ENCODE measurements at places on chromosomes 2 and 18.

DNA sequence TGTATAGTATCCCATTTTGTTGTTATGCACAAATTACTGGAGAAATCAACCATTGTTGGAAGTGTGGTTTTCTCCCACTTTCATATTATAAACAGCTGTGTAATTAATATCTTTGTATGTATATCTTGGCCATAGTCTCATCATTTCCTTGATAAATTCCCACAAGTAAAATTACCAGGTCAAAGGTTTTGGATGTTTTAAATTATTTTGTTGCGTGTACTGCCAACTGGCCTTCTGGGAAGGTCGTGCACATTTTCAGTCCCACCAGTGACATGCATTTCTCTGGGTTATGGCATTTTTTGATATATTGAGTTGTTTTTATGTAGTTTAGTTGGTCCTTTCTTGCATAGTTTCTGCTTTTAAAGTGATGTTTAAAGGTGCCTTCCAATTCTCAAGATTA is 41.5 kb downstream of the TSHZ1 start:
- no peak for DNase-seq

GRCh38 chr2:120769076-120769786 is 33.6 kb downstream of the GLI2 start:
- DNase-seq = no peak

DNA sequence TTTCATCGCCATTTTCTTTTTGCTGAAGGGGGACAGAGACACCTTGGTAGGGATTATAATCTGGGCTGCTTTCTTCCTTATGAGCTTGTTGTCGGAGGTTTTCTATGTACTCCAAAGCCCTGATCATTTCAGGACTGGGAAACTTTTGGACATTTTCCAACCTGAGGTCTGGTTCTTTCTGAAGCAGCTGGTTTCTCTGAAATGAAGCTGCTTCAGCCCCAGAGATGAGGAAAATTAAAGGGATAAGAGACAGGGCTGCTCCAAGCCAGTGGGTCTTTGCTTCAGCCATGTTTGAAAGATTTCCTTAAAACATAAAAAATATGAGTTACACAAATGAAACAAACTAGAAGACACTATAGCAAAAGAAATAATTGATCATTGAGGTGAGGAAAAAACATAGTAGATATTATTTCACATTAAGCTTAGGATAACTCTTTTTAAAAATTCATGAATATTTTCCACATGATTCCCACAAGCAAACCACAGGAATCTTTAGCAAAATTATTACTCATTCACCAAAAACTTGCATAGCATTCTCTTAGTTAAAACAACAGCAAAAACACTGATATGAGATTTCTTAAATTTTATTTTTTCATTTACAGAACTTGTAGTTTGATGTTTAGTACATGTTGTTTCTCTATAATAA is 3.0 kb downstream of the SCG2 start:
- DNase-seq = no peak

DNA sequence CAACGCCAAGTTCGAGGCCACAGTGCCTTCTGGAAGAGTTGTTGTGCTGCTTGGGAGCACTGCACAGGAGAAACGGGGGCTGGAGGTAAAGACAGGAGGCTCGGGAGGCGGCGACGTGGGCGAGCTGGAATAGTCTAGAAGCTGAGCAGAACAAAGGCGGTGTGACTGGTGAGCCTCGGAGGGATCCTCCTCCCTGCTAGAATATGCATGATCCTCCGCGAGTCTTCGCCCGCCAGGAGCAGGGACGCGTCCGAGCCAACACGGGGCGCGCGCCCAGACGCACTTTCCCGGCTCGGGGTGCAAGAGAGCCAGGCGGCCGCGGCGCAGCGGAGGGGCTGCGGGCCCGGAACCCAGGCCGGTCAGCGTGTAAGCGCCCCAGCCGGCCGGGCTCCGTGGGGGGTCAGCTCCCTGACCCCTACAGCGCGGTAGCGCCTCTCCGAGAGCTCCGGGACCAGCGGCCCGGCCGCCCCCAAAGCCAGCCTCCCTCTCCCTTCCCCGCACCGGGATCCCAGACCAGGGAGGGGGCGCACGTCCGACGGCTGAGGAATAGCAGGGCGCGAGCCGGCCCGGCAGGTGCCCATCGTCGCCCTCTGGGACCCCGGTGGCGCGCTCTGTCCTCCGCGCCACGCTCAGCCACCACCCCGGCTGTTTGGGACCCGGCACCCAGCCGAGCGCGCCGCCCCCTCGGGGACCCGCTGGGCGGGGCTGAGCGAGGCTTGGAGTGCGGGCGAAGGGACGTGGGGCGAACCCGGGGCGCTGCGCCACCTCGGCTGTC is 62.5 kb downstream of the GNAL start:
- DNase-seq = no peak

DNA sequence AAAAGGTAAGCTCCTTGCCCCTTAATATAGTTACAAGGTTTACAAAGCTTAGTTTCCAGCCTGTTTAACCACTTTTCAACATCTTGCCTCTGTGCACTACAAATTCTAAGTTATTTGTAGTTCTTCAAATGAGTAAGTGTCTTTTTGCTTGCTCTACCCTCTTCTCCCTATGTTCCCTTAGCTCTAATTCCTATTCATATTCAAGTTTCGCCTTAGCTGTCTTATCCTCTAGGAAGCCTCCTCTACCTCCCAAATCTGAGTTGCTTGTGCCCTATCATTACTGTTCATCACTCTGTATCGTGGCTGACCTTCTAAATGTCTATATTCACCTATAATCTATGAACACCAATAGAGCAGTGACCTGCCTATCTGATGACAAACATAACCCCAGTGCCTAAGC is 25.3 kb downstream of the NRXN1 start:
- DNase-seq = no peak

- DNase-seq = no peak
These were observed 226.6 kb downstream of the FAM210A start for GRCh38 chr18:13499803-13500202.

DNA sequence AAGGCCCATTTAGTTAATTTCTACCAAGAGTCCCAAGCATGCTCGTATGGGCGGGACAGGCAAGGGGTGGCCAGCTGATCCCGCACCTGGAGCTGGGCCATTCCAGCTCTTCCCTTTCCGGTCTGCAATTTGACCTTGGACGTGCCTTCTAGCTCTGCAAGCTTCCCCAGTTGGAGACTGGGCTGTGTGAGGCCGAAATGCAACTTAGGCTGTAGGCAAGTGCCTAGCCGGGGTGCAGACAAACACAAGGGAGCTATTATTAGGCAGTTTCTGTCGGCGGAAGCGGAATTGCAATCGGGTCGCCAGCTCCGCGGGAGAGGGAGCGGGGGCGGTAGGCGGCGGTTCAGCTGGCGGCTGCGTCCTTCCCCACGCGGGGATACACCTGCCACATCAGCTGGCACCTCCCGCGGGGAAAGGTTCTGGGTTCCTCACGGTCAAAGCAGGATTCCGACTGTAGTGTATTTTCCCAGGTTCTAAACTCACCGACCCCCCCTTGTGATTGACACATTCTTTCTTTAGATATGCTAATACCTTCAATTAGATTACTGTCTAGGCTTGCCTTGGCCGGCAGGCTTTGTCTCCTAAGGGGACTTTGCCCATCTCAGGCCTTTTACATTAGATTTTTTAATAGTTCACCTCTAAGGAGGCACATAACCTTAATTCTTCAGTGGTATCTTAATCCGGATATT is 17.1 kb upstream of the ZNF532 start:
- DNase-seq = no peak

DNA sequence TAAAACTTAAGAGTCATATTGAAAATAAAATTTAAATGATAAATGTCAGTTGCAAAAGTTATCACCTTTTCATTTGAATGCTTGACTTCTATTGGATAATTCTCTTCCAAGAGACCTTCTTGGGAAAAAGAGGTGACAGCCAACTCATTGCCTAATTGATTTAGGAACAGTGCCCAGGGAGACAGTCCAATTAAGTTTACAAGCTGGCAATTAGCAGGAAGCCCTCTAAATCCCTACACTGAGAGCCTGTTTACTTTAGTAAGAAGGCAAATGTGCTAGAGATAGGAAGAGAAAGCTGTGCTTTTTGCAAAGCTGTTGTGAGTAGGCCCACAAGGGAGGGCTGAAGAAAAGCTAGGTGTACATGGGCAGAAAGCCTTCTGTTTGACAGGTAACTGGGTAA is 189.1 kb downstream of the WDPCP start:
- DNase-seq = no peak

GRCh38 chr2:33804155-33804554 is 205.1 kb upstream of the FAM98A start:
- no peak for DNase-seq

- no peak for DNase-seq
These were observed 92.3 kb downstream of the BIN1 start for GRCh38 chr2:127014630-127015029.

GRCh38 chr18:22394428-22394827 is 23.3 kb downstream of the CTAGE1 start:
- DNase-seq = no peak

GRCh38 chr2:23615216-23616020 is 230.4 kb downstream of the KLHL29 start:
- DNase-seq = no peak

- no peak for DNase-seq
These were observed 78.0 kb downstream of the LIPG start for GRCh38 chr18:49639643-49640391.

DNA sequence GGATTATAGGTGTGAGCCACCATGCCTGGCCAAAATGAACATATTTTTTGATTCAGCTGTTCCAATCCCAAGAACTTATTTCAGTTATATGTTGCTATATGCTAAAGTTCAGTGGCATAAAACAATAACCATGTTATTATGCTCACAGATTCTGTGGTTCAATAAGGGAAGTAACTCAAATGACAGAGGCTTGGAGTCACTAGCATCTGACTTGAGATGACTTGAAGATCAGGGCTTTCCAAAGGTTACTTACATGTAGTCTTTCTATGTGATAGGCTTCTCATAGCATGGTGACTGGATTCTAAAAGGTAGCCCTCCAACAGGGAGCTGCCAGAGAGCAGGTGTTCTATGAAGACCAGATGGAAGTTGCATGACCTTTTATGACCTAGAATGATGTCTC is 17.2 kb downstream of the CLK1 start:
- no peak for DNase-seq

- DNase-seq = no peak
These were observed 279.0 kb upstream of the NRP2 start for GRCh38 chr2:205403244-205403825.

DNA sequence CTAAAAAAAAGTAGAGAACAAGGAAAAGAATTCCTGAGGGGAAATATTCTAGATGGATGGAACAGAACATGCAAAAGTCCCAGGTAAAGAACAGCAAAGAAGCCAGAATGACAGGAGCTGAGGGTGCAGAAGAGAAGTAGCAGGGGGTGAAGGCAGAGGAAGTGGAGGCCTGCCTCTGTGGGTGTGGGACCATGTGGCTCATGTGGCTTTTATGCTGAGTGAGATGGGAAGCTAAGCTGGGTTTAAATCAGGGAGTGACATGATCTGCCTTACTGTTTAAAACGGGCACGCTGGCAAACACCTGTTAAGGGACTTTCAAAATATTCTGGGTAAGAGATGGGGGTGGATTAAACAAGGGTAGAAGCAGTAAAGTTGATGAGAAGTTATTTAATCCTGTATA is 40.0 kb downstream of the GKN2 start:
- no peak for DNase-seq

- DNase-seq = no peak
These were observed 79.6 kb upstream of the THUMPD2 start for GRCh38 chr2:39858677-39859076.

GRCh38 chr2:186771395-186771794 is 77.5 kb downstream of the FAM171B start:
- no peak for DNase-seq

DNA sequence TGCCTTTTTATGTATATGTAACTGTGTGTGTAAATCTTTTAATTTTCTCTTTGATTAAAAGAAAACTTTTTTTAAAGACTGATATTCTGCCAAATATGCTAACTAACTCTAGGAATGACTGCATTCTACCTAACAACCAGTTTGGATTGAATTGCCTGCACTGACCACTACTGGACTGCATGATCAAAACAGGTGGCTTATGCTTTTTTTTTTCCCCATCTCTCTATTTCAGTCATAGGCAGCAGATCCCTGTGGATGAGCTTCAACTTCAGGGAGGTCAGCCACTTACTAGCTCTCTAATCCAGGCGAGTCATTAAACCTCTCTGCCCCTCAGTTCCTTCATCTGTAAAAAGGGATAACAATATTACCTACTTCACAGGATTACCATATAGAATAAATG is 138.6 kb upstream of the SERTAD2 start:
- DNase-seq = no peak

DNA sequence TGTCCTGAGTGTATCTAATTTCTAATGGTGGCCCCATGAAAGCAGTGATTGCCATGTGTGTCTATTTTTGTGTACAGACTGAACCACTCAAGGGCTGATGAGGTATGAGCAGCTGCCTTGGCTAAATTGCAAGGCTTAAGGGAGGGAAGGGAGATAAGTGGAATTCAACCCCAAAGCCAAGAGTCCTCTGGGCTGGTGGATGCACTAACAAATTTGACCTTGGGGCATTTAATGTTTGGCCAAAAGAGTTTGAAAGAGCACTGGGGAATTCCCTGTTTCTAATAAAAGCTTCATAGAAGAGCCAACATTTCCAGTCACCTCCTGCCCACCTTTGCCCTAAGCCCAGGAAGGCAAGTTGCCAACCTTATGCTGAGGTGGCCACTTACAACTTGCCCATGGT is 172.1 kb downstream of the SETBP1 start:
- no peak for DNase-seq

GRCh38 chr2:26462100-26462499 is 15.8 kb downstream of the OTOF start:
- DNase-seq = no peak

GRCh38 chr2:206198677-206199076 is 39.0 kb downstream of the EEF1B2 start:
- no peak for DNase-seq

DNA sequence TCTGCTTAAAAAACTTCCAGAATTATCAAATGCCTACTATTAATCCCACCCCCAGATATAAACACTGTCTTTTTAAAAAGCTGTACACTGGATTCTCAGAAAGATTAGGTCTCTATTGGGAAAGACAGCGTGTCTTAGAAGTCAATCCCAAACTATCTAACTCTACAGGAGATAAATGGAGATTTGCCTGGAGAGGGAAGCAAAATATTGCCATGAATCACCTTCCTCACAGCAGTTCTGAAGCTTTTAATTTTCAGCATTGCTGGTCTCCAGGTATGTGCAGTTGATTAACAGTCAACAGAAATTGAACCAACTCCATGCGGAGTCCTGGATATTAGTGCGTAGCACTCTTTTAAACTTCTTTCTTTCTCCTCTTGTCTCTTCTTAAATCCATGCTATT is 122.2 kb downstream of the DSC3 start:
- no peak for DNase-seq
